ENCODE measurements at places on chromosomes 2 and 18.

- no peak for DNase-seq
These were observed 216.4 kb downstream of the LPIN1 start for GRCh38 chr2:11962707-11963328.

GRCh38 chr2:196329959-196330358, 158.6 kb upstream of the STK17B start:
- DNase-seq: no peak

DNA sequence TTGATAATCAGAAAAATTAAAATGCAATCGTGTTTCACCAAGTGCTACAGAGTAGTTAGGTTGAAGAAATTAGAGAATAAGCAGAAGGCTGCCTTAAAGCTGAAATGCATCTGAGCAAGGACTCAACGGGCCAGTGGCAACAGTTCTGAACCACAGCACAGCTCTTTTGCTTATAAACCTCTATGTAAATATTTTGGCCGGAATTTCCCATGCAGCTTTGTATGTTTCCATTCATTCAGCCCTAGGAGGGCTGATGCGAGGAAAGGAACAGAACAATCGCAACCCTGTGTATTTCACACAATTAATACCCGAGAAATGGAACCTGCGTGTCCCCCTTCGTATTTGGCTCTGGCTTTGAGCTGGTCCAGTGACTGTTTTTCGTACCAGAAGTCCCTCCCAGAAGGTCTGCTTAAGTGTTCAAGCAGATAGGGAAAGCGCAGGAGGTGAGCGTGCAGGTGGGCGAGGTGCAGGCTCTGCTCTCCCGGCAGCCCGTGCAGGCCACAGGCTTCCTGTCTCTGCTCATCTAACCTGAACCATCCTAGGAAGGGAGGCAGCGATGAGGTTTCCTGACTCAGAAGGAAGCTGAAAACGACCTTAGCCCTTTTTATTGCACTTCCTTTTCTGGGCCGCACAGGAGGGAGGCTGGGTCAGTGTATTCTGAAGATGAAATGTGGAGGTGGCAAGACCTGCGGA, 67.3 kb downstream of the ASB1 start:
- DNase-seq: no peak

DNA sequence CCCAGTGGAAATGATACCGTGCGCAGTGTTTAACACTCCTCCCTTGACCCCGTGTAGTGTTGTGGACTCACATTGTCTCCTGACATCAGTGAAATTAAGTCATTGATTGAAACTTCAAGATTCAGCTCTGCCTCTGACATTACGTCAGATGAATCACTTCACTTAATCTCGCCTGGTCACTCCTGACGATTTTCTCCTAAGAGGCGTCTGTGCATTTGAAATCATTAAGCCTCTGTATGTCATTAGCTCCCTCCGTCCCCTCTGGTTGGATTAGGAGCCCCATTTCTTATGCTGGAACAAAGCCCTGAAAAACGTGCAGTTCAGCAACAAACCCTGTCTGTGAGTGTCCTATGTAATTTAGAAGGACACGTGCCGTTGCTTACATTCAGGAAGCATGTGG, 36.7 kb upstream of the CNGA3 start:
- no peak for DNase-seq

DNA sequence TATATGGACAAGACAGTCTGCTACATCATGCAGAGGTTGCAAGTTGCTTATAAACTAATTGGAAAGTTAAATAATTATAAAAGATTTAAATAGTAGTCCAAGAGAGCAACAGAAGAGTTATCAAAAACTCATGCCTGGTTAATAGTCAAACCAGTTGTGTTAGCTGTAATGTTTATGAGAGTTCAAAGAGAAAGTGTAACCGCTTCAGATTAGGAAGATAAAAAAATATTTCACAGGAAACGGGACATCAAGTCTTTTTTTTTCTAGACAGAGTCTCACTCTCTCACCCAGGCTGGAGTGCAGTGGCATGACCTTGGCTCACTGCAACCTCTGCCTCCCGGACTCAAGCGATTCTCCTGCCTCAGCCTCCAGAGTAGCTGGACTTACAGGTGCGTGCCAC, 34.6 kb upstream of the RNF125 start:
- no peak for DNase-seq
